Uterus (tissue), 4 donors: ENCODE measurements at places on chromosomes 16 and 17. TPM values are rescaled to one million over a fixed set of nuclear protein-coding genes. Genes with fewer than 3 reads are reported as not detected.

Gene GPR179
- total RNA-seq, result 0.12 TPM

DNA sequence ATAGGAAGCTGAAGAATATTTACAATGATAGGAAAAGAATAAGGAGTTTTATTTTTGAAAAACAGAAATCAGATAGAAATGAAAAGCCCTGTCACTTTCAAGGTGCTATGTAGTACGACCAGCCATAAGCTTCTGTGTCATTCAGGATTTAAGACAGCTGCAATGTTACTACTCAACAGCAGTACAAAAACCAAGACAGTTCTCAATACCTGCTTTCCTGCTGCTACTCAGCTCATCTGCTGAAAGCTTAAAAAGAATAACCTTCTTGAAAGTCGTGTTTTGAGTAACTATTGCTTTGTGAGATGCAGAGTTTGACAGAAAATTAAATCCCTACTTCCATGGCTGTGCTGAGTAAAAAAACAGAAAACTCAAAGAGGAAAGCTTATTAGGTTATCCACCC, 8.7 kb downstream of the GRB2 start:
- DNase-seq, result no peak
- peaks cover 11% of the 10 kb centered on the region for H3K4me1 ChIP-seq
- no peaks in the 10 kb centered on the region for H3K36me3 ChIP-seq
- no peaks in the 10 kb centered on the region for H3K27me3 ChIP-seq
- H3K4me3 ChIP-seq, result no peak overlapping the region
- H3K27ac ChIP-seq, result no peak overlapping the region

DNA sequence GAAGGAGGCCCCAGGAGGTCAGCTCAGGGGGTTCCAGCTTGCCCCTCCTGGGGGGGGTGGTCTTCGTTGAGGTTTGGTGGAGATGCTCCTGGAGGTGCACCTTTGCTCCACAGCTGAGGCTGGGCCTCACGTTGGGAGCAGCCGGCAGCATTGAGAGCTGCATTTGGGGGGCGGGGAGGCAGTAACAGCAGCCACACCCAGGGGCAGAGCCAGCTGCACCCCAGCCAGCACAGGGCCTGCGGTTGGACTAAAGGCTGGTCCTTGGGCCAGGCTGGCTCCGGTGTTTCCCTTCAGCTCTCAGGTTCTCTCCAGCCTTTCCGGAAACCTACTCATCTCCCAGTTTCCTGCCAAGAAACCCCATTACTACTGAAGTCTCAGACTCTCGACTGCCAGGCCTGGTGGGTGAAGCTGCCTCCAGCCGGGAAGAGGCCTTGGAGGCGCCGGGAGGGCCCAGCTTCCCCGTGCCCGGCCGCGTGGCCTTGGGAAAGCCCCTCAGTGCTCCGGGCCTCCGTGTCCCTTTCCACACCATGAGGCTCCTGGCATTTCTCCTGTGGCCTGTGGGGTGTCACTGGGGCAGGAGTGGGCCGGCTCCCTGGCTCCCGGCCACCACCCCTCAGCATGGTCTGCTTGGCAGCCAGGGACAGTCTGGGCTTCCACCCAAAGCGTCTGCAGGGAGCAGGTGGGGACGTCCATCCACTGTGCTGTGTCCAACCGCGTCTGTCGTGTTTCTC, 14.0 kb upstream of the BAIAP2 start:
- no peaks in the 10 kb centered on the region for H3K4me1 ChIP-seq
- H3K27ac ChIP-seq, result peak overlapping the region; percentile 34
- H3K36me3 ChIP-seq, result no peaks in the 10 kb centered on the region
- no peak overlapping the region for H3K4me3 ChIP-seq

GRCh38 chr16:83768986-83769385, 38.8 kb upstream of the HSBP1 start:
- no peaks in the 10 kb centered on the region for H3K4me1 ChIP-seq
- H3K4me3 ChIP-seq, result no peak overlapping the region
- H3K27me3 ChIP-seq, result no peaks in the 10 kb centered on the region
- no peaks in the 10 kb centered on the region for H3K36me3 ChIP-seq
- DNase-seq, result no peak

DNA sequence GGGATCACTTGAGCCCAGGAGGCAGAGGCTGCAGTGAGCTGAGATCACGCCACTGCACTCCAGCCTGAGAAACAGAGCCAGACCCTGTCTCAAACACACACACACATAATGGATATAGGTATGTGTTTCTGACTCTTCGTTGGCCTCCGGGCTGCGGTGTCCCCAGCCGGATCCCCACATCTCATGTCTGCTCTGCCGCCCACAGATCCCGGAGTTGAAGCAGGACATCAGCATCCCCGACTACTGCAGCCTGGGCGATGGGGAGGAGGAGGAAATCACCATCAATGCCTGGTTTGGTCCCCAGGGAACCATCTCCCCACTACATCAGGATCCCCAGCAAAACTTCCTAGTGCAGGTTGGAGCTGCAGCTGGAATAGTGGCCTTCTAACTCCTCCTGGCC, 15.4 kb downstream of the KDM8 start:
- H3K36me3 ChIP-seq, result no peaks in the 10 kb centered on the region
- H3K27me3 ChIP-seq, result no peaks in the 10 kb centered on the region
- no peak overlapping the region for H3K4me3 ChIP-seq

- DNase-seq, result no peak
- H3K27ac ChIP-seq, result no peak overlapping the region
- H3K36me3 ChIP-seq, result no peaks in the 10 kb centered on the region
Measured at GRCh38 chr17:43314611-43315011, 80.8 kb upstream of the RNU2-1 start.
